ENCODE measurements at places on chromosomes 12 and 14. TPM values are rescaled to one million over a fixed set of nuclear protein-coding genes. Genes with fewer than 3 reads are reported as not detected.

- H3K27ac ChIP-seq, result no peak overlapping the region
- no peak overlapping the region for H3K4me3 ChIP-seq
- H3K4me1 ChIP-seq, result no peaks in the 10 kb centered on the region
- DNase-seq, result no peak
- H3K27me3 ChIP-seq, result no peaks in the 10 kb centered on the region
Measured at GRCh38 chr12:58321414-58321813, 380.0 kb downstream of the ATP23 start.

- H3K27ac ChIP-seq, result no peak overlapping the region
- H3K36me3 ChIP-seq, result no peaks in the 10 kb centered on the region
- H3K4me1 ChIP-seq, result no peaks in the 10 kb centered on the region
- H3K4me3 ChIP-seq, result no peak overlapping the region
Measured at GRCh38 chr12:12686472-12686871, 9.5 kb downstream of the GPR19 start.

DNA sequence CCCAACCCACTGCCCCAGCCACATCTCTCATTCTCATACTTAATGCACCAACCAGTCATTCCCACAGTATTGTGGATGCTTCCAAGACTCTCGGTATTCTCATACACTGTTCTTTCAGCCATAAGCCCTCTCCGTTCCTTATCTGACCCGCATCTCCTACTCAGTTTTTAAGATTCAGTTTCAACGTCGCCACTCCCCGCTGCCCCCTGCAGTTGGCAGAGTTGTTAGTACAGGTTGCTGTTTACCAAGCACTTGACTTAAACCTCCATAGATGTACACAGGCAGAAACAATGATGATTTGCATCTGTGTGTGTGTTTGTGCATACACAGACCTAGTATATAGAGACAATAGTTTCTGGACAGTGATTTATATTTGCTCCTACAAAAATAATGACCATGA lies 40.2 kb downstream of the PAH start:
- no peak overlapping the region for H3K27ac ChIP-seq
- DNase-seq, result no peak
- H3K27me3 ChIP-seq, result no peaks in the 10 kb centered on the region
- no peaks in the 10 kb centered on the region for H3K36me3 ChIP-seq

DNA sequence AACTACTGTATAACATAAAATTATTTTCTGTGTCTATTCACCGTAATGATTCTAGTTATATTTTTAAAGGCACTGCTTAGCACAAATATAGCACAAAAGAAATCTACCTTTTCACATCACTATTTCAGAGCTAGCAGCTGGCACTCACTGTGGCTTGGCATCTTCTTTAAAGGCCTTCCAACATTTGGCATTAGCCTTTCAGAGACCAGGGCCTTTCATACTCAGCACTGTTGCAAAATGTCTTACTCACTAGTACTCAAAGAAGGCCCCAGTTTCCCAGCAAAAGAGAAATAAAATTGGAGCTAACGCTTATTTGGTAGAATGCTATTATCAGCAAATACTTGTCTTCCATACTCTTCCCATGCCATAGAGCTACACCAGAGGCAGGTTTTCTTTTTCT lies 238.4 kb downstream of the MED13L start:
- H3K36me3 ChIP-seq, result no peaks in the 10 kb centered on the region
- no peaks in the 10 kb centered on the region for H3K27me3 ChIP-seq
- H3K4me1 ChIP-seq, result peaks cover 35% of the 10 kb centered on the region
- H3K4me3 ChIP-seq, result no peak overlapping the region
- DNase-seq, result no peak

GRCh38 chr14:104794631-104794992 lies 936 bp downstream of the AKT1 start:
- peaks cover 80% of the 10 kb centered on the region for H3K4me1 ChIP-seq
- DNase-seq, result peak; percentile 45
- H3K4me3 ChIP-seq, result peak overlapping the region; percentile 96

GRCh38 chr12:92466391-92467305 lies 236.1 kb upstream of the PLEKHG7 start:
- peak overlapping the region; percentile 55 for H3K27ac ChIP-seq
- no peak overlapping the region for H3K4me3 ChIP-seq
- DNase-seq, result no peak
- H3K4me1 ChIP-seq, result peaks cover 17% of the 10 kb centered on the region

DNA sequence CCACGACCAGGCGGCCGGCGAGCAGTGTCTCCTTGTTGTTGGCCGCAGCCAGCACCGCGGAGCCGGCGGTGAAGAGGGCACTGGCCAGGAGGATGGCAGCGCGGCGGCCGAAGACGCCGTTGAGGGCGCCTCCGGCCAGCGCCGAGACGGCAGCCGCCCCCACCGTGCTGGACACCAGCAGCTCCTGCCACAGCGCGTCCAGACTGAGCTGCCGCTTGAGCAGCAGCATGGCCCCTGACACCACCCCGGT lies 691 bp downstream of the SLC2A13 start:
- DNase-seq, result no peak
- peak overlapping the region; percentile 91 for H3K27ac ChIP-seq
- peaks cover 10% of the 10 kb centered on the region for H3K4me1 ChIP-seq
- H3K27me3 ChIP-seq, result no peaks in the 10 kb centered on the region
- H3K4me3 ChIP-seq, result peak overlapping the region; percentile 95
- H3K36me3 ChIP-seq, result no peaks in the 10 kb centered on the region

GRCh38 chr14:32785585-32785984 lies 153.1 kb upstream of the NPAS3 start:
- H3K4me3 ChIP-seq, result no peak overlapping the region
- no peak overlapping the region for H3K27ac ChIP-seq
- H3K27me3 ChIP-seq, result no peaks in the 10 kb centered on the region
- no peak for DNase-seq

DNA sequence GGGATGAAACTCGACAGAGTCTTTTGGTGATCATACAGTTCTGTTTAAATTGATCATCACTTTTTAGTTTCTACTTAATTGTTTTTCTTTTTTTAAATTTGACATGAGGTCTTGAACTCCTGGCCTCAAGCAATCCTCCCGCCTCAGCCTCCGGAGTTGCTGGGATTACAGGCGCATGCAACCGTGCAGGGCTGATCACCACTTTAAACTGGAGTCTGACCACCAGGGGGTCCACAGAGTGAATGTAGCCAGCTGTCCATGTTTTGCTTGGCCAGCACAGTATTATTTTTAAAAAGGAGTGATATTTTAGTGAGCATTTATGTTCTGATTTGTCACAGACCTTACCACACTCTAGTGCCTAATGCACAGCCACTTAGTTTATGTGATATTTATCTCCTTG lies 10.7 kb downstream of the DAAM1 start:
- no peaks in the 10 kb centered on the region for H3K36me3 ChIP-seq
- no peak overlapping the region for H3K4me3 ChIP-seq
- H3K4me1 ChIP-seq, result no peaks in the 10 kb centered on the region
- no peak for DNase-seq

DNA sequence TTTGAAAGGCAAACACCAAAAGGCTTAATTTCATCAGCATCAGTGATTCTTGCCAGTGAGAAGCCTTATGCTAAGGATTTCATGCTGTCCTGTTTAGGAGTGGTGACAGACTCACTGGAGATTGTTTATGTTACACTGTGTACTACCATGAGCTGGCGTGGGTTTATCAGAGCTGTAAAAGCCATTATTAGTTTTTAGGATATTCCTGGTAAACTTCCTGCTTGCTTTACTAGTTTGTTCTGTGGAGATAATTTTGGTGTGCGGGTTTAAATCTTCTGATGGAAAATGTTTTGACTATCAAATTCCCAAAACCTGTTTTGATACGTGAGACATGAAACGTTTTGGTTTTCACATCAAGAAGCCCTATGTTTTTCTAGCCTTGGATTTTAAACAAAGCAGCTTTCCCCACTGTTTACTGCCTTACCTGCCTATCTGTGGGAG lies 15.2 kb downstream of the PPFIBP1 start:
- peaks cover 10% of the 10 kb centered on the region for H3K36me3 ChIP-seq
- H3K27me3 ChIP-seq, result no peaks in the 10 kb centered on the region
- H3K27ac ChIP-seq, result no peak overlapping the region
- no peak for DNase-seq
- H3K4me3 ChIP-seq, result no peak overlapping the region

- H3K4me3 ChIP-seq, result no peak overlapping the region
- H3K4me1 ChIP-seq, result peaks cover 17% of the 10 kb centered on the region
- no peaks in the 10 kb centered on the region for H3K27me3 ChIP-seq
- no peak overlapping the region for H3K27ac ChIP-seq
- H3K36me3 ChIP-seq, result no peaks in the 10 kb centered on the region
- DNase-seq, result no peak
Measured at GRCh38 chr14:79421811-79422210, 789.5 kb downstream of the DIO2 start.

DNA sequence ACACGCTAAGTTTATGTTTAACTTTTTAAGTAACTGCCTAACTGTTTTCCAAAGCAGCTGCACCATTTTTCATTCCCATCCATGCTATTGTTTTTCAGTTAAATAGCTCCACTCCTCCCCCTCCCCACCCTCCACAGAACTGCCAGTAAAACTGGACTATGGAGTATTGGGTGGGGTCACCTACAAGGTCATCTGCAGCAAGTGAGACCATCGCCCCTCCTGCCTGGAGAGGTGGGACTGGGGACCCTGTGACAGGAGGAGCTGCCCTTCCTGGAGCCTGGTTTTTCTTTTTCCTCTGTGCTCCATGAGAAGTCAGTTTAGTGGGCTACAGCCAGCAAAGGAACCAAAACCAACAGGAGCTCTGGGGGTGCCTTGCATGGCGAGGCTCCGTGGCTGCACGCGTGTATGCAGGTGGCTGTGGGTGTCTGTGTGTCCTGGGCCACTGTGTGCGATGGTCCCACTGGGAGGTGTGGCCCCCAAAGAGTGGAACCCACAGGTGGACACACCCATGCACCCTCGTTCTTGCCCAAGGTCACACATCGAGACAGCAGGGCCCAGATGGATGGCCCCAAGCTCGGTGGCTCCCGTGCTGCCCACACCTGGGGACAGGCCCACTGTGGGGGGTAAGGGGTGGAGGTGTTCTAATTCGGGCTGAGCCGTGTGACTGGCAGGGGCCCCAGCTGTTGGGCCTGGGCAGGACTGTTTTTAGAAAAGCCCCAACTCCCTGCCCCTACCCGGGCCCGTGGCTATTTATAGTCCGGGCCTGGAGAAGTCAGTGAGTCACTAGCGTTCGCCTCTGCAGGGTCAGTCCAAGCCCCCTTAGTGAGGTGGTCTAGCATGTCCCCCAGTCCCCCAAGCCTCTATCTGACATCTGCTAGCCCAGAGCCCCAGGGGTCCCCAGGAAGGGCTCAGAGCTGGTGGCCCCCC lies 2.3 kb upstream of the ADSS1 start:
- H3K27ac ChIP-seq, result no peak overlapping the region
- H3K4me1 ChIP-seq, result peaks cover 49% of the 10 kb centered on the region
- H3K27me3 ChIP-seq, result no peaks in the 10 kb centered on the region
- peaks cover 41% of the 10 kb centered on the region for H3K36me3 ChIP-seq

DNA sequence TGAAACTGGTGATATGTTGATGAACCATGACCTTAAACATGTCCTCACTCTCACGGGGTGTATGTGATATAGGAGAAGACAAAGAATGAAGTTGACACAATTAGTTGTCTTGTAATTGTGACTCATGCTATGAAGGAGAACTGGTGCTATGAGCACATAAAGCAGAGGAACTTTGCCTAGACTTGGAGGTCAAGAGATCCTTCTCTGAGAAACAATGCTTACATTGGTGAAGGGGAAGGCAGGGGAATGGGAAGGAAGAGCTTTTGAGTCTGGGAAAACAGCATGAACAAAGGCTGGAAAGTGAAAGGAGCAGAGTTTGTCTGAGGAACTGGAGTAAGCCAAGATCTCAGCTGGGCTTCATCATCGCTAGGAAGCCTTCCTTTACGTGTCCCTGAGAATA lies 83.2 kb downstream of the MYRFL start:
- DNase-seq, result peak; percentile 31
- H3K4me1 ChIP-seq, result peaks cover 5% of the 10 kb centered on the region
- no peak overlapping the region for H3K4me3 ChIP-seq
- no peak overlapping the region for H3K27ac ChIP-seq
- no peaks in the 10 kb centered on the region for H3K27me3 ChIP-seq

GRCh38 chr12:3178671-3179313 lies 101.6 kb downstream of the TSPAN9 start:
- no peak overlapping the region for H3K4me3 ChIP-seq
- no peak overlapping the region for H3K27ac ChIP-seq
- no peak for DNase-seq
- no peaks in the 10 kb centered on the region for H3K4me1 ChIP-seq
- no peaks in the 10 kb centered on the region for H3K27me3 ChIP-seq

DNA sequence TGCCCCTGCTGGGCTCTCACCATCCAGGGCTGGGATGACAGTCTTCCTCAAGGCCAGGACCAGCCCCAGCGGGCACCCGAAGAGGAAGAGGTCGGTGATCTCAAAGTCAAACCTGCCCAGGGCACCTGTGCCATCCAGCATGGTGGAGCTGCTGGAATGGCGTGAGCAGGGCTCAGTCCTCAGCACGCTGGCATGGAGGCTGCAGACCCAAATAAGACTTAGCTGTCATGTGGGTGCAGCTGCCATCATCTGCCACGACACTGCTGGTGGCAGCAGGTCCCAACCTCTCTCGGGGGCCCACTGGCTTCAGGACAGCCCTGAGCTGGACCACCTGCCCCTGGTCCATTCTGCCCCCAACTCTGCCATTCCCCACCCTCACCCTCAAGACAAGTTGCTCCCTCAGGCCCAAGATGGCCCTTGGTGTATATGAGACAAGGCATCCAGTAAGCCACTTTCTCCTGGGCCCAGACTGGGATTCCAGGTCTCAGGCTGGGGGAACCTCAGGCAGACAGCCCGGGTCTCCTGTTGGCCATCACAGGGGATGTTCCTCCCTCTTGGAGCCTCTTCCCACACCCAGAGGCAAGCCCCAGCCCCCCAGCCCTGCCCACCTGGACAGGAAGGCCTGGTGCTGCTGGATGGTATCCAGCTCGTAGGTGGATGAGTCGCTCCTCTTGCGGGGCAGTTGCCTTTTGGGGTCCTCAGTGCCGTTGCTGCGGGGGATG lies 14.5 kb downstream of the ARL6IP4 start:
- DNase-seq, result no peak
- H3K36me3 ChIP-seq, result peaks cover 75% of the 10 kb centered on the region
- H3K27ac ChIP-seq, result no peak overlapping the region
- no peaks in the 10 kb centered on the region for H3K27me3 ChIP-seq
- H3K4me3 ChIP-seq, result no peak overlapping the region

The BLOC1S1 gene
- total RNA-seq, result 114 TPM

The NELL2 gene
- total RNA-seq, result 29.6 TPM

The LALBA gene
- total RNA-seq, result not detected

The CCND2 gene
- total RNA-seq, result 49.1 TPM

The PRIMA1 gene
- total RNA-seq, result 1.8 TPM

The LRRK2 gene
- 2.9 TPM for total RNA-seq

The SIRT4 gene
- total RNA-seq, result not detected

The SLC38A1 gene
- 164 TPM for total RNA-seq

The BATF gene
- total RNA-seq, result not detected

The FOXG1 gene
- total RNA-seq, result 0.89 TPM

The KIF26A gene
- total RNA-seq, result 1.2 TPM

The VRTN gene
- total RNA-seq, result not detected

The M6PR gene
- total RNA-seq, result 66.9 TPM

The OR4Q3 gene
- not detected for total RNA-seq

The KLHL33 gene
- total RNA-seq, result not detected

The SDSL gene
- total RNA-seq, result not detected

The SLC10A1 gene
- not detected for total RNA-seq

The KRT83 gene
- total RNA-seq, result not detected

Measured in stomach (tissue), 19 donors.